Spinal cord (tissue), 10 donors: ENCODE measurements at places on chromosomes 4 and X.

DNA sequence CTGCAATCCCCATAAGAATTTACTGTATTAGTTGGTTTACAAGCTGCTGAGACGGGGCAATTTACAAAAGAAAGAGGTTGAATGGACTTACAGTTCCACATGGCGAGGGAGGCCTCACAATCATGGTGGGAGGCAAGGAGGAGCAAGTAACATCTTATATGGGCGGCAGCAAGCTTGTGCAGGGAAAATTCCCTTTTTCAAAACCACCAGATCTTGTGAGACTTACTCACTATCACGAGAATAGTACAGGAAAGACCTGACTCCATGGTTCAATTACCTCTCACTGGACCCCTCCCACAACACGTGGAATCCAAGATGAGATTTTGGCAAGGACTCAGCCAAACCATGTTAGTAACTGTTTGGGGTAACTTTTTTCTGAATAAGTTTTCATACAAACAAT lies 1.8 kb upstream of the SPATA18 start:
- DNase-seq = no peak

- DNase-seq = no peak
These were observed 3.3 kb downstream of the RNF4 start for GRCh38 chr4:2472187-2472586.

DNA sequence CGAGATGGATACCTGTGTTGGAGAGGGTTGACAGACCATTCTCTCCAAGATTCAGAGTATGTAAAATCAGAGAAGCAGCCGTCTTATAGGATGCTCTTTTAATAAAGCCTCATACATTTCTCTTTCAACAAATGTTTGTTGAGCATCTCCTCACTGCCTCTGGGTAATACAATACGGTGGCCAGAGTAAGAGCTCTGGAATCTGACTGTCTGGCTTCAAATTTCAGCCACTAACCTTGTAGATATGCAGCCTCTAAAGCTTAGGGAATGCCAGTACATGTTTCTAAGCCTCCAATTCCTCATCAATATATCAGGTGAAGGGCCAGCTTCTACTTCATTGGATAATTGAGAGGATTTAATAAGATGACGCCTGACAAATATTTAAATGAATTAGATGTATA lies 61.3 kb downstream of the CLNK start:
- no peak for DNase-seq

DNA sequence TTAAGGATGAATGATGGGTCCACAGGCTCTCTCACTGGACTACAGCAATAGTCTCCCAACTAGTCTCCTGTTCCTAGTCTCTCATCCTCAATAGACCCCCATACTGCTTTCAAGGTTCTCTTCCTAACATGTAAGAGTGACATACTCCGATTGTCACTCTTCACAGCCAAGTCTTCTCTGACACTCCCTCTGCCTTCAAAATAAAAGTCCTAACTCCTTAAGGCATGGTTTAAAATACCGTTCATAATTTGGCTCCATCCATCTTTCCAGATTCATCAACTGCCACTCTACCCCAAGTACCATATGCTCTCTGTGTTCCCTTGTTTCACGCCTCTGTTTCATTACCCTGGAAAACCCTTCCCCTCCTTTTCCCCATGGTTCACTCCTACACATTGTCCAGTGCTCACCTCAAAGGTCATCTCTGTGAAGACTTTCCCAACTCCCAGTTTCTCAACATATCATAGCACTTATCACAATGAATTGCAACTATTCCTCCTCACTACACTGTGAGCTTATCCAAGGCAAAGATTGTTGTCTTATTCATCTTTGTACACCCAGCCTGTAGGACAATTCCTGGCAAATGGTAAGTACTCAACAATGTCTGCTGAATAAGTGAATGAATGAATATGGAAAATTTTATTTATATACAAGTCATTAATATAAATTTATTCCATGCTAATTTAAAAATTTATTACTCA lies 26.0 kb downstream of the SMARCA1 start:
- no peak for DNase-seq

GRCh38 chrX:129316461-129316860 lies 206.8 kb downstream of the SMARCA1 start:
- no peak for DNase-seq

DNA sequence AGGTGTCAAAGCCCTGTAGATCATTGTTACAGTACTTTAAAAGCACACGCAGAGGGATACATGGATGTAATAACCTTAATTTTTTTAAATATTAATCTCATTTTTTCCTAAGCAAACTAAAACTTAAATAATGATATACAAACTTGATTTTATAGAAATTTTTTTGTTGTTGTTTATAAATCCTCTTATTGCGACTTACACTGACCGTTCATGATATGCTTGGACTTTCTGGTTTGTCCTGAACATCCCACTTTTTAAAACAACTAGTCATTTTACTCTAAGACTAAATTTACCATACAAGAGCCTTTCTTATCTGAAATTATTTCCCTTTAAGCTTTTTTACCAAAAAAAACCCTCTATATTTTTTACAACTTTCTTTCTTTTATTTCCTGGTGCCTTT lies 2106.0 kb downstream of the PCDH7 start:
- DNase-seq = no peak

GRCh38 chr4:87541956-87542709 lies 13.0 kb upstream of the SPARCL1 start:
- DNase-seq = no peak

DNA sequence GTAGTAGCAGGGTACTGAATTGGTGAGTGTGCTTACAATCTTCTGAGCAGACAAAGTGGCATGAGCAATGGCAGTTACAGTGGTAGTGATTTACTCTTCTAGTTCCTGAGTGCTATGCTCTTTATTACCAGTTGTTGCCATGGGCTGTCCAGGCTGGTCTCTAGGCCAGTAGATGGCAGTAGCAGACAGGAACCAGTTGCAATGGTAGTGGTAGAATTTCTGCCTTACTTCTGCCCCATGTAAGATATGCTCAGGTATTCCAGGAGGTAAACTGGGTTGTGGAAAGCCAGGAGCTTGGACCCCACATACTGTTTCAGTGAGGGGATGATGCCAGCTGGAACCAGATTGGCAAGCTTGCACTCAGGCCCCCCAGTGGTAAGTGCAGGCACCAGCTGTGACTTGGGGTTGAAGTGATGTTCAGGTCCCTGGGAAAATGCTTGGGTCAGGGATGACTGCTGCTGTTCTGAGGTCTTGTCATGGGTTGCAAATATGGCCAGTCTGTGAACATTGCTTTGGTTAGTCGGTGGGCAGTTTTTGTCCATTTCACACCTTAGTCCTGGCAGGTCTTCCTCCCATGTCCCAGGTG lies 63.0 kb upstream of the ZXDB start:
- no peak for DNase-seq

- DNase-seq = no peak
These were observed 134.1 kb downstream of the CEP135 start for GRCh38 chr4:56082829-56083228.

DNA sequence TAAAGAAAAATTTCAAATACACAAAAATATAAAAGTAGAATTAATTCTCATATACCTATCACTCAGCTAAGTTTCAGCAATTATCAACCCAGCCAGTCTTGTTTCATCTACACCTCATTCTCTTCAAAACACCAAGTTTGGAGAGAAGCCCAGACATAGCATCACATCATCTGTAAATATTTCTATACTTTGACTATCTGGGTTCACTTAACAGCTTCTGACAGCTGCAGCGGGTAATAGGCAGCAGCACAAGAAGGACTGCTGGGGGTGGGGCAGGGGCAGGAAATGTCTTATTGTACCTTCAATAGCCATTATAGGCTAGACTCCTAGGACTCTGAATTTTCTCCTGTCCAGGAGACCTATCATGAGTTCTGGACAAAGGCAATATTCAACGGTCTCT lies 54.1 kb downstream of the PHF8 start:
- DNase-seq = no peak

DNA sequence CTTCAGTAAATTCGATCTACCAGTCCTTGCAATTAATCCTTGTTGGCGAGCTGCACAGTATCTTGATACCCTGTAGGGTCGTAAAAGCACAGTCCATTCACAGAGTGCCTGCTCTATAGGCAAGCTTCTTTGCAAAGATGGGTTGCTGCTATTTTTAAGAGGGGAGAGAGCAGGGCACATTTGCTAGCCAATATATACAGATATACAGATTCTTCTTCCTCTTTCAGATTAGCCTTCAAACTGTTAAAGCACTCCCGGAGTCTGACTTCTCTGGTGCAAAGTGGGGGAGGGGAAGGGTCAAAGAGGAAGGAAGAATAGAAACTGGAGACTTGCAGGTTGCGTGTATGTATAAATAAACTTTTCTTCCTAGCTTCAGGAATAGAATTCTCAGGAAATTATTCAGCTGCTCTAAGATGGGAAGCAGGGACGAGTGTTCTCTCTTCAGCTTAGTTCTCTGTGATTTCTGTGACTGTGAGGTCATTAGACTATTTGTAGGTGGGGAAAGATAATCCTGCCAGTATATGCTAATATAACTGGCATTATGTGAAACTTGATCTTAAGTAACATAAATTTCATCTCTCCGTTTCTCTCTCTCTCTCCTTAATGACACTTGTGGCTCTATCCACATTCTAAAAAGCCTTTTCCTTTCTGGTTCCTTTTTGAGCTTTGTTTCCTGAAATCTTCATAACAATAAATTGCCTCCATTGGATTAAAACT lies at the start of gene CYSLTR1:
Gene CYSLTR1 (minus strand): TSS at position 242 of the 717 bp plus-strand sequence. CDS start 53,865 bp downstream, outside the sequence.
- DNase-seq = no peak

- no peak for DNase-seq
These were observed 131.9 kb downstream of the FHIP1A start for GRCh38 chr4:151540728-151541388.

DNA sequence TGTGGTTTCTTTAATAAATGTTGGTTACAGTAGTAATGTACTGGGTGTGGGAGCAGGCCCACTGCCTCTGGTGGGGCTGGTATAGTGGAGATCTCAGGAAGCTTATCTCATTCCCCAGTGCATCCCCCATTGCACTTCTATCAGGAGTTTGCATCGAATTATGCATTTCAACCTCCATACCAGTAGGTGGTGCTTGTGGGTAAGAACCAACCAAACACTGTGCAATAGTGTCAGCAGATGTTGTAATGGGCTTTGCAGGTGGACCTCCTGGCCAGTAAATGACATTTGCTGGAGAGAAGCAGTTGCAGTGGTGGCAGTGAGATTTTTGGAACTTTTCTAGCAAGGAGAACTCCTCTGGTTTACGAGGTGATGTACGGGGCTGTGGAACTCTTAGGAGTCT lies 150.6 kb downstream of the POU3F4 start:
- no peak for DNase-seq

- DNase-seq = no peak
These were observed 97.1 kb downstream of the REELD1 start for GRCh38 chr4:146311238-146311970.

DNA sequence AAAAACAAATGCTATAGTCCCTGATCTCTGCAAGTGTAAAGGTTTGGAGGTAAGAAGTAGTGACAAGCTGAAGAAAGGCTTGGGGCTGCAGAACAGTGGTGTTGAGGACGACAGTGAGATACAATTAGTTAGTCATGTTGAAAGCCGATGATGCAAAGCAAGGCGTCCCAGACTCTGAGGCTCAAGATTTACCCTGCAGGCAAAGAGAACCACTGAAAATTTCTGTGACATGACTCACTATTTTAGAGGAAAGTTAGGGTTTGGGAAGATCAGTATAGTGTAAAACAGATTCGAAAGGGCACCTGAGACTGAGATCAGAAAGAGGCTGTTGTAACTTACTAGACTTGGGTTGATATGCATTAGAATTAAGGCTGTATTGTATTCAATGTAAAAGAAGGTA lies 281.3 kb upstream of the FTHL17 start:
- no peak for DNase-seq

DNA sequence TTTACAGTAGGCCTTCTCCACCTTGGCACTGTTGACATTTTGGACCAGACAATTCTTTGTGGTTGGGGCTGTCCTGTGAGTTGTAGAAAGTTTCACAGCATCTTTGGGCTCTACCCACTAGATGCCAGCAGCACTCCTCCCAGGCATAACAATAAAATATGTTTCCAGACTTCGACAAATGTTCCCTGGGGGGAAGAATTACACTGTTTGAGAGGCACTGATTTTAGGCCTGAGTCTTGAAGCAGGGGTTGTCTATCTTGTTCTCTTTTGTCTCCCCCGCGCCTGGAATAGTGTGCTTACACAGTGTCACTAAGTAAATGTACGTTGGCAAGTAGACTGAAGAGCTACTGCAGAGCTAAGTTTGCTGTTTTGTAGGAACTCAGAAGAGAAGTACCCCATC lies 254.4 kb upstream of the BOD1L1 start:
- peak; percentile 53 for DNase-seq

DNA sequence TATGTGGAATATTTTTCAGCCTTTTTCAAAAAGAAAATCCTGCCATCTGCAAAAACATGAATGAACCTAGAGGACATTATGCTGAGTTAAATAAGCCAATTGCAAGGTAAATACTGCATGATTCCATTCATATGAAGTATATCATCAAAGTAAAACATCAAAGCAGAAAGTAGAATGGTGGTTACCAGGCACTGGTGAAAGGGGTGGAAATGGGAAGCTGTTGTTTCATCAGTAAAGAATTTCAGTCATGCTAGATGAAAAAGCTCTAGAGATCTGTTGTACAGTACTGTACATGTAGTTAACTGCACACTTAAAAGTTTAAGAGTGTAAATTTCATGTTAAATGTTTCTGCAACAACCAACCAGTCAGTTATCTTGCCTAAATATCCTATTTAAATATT lies 196.8 kb upstream of the ADGRL3 start:
- no peak for DNase-seq

GRCh38 chr4:61772126-61772525 lies 572.0 kb downstream of the ADGRL3 start:
- no peak for DNase-seq

DNA sequence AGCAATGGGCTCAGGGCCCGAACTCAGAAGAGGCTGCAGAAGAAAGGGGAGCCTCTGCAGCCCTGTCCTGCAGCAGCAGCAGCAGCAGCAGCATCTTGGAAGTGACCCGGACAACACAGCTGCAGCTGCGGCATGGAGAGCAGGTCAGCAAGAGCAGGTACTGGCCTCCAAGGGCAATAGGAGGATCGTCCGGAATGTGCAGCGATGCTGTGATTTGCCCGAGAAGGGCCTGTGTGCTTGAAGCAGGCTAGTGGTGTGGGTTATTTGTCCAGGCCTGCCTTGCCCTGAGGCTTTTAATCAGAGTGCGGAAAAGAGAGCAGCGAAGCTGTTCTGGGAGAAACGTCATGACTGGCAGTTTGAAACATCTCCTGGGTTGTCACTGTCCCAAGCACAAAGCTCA lies 126.0 kb downstream of the F11 start:
- DNase-seq = no peak

GRCh38 chr4:105352826-105353225 lies 121.0 kb downstream of the PPA2 start:
- DNase-seq = no peak

- peak; percentile 34 for DNase-seq
These were observed 30.8 kb downstream of the DOK7 start for GRCh38 chr4:3493720-3494461.

DNA sequence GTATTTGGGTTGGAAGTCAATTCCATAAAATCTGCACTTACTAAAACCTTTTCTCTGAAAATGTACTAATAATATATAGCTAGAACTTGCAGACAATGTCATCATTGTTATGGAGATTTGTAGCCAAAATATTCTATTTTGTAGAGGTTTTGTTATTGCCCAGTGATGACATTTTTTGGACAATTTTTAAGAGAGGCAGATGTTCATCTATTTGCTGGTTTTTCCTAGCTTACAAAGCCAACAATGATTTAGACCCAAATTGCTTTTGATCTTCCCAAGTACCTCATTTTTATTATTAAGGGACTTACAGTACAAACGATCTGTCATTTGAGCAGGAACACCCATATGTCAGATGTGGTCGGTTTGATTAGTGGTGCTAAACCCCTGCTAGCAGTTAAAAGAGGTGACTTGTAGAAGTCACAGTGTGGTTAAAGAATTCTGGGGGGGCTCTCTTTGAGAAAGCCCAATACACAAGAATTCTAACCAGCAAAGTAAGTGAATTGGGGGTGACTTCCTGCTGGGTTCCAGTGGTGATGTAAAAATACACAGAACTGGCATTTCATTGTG lies 136.2 kb downstream of the KIT start:
- no peak for DNase-seq
